ENCODE measurements at places on chromosomes 3 and 15. TPM values are rescaled to one million over a fixed set of nuclear protein-coding genes. Genes with fewer than 3 reads are reported as not detected.

GRCh38 chr15:80890341-80891005 lies 99.1 kb downstream of the MESD start:
- no peak for DNase-seq

DNA sequence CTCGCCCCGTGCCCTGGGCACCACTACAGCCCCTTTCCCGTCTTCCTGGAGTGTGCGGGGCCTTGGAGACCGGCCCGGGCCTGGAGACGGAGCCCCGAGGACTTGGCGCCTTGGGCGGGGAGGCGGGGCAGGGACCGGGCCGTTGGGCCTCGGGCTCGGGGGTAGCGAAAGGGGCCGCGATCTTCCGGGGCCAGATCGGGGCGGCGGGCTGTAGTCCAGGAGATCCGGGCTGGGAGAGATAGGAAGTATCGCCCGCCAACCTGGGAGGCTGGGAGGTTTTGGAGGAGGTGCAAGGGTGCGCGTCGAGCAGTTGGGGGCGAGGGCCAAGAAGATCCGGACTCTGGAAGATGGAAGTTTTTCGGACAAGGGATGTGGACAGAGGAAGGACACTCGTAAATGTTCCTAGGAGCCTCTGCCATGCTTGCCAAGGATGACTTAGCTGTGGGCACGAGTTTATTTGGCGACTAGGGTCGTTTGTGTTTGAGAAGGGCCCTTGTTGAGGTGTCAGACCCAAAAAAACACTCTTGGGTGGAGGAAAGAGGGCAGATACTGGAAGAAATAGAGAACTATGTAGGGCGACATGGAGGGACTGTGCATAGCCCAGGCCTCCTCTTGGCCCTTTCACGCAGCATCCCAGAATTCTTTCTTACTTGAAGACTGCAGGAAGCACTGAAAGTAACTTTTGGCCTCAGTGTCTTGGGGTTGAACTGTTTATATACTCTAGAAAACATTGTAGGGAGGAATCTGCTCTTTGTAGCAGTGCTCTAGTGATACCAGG lies 712 bp downstream of the RTF1 start:
- peak; percentile 52 for DNase-seq

The ADGRG7 gene
- total RNA-seq: not detected

The HTR3E gene
- not detected for total RNA-seq

The GPR87 gene
- 0.29 TPM for total RNA-seq

DNA sequence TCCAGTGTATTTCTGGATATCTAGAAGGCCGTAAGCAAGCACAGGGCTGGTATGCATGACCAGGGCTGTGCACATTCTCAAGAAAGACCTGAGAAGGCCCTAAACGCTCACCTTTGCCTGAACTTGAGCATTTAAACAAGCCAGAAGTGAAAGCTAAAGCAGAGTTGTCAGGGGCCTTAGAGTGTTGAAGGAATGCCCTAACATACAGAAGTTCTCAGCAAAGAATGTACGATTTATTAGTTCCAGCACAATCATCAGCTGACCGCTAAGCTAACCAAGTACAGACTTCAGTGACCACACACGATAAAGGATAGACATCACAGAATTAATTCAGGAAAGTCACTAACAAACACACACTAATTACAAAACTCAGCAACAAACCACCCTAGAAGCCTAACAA lies 8.7 kb downstream of the HLTF start:
- DNase-seq: no peak

The CLRN1 gene
- not detected for total RNA-seq

The TMEM62 gene
- 5.2 TPM for total RNA-seq

DNA sequence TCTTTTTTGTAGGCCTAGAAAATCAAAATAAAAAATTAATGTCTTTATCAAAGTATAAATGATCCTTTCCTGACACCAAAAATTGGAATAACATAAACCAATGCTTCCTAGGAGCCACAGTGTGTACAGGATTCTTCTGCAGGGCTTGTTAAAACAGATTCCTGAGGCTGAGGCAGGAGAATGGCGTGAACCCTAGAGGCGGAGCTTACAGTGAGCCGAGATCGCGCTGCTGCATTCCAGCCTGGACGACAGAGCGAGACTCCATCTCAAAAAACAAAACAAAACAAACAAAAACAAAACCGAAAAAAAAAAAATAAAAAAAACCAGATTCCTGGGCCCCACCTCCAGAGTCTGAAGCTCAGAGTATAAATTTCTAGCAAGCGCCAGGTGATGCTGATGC lies 78.0 kb downstream of the PEX5L start:
- no peak for DNase-seq

Measured in SJSA1 (cell line).